ENCODE measurements at places on chromosomes 12 and 14. TPM values are rescaled to one million over a fixed set of nuclear protein-coding genes. Genes with fewer than 3 reads are reported as not detected.

Gene ABCC9
- 15.2 TPM for total RNA-seq

Gene OTX2
- not detected for total RNA-seq

DNA sequence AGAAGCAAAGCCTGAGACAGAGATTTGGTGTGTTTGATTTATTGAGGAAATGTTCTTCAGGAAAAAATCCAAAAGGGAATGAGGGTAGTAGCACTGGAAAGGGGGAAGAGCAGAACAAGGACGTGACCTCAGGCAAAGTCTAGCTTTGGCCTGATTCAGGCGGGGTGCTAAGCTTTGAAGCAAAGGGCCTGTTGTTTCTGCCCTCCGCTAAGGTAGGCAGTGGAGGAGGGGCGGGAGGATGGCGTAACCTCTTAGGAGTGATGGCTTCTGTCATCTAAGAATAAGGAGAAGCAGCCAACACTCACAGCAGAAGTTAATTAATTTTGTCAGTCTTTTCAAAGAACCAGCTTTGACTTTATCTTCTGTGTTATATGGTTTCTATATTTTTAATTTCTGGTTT, 20.4 kb downstream of the ABHD12B start:
- no peak for DNase-seq

DNA sequence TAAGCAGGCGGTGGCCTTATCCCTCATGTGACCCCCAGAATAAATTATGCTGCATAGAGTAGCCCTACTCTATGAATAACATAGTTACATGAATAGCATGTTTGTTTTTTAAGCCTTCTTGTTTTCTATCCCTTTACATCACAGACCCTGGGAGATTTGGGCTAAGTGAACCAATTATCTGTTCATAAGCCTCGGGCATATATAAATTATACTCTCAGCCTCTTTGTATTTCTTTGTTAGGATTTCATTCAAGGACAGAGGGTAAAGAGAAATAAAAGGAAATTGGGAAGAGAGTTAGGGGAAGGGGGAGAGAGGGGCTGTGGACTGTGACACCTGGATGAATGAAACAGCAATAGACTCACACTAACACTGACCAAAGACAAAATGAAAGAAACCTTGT, 35.3 kb upstream of the RTRAF start:
- no peak for DNase-seq

DNA sequence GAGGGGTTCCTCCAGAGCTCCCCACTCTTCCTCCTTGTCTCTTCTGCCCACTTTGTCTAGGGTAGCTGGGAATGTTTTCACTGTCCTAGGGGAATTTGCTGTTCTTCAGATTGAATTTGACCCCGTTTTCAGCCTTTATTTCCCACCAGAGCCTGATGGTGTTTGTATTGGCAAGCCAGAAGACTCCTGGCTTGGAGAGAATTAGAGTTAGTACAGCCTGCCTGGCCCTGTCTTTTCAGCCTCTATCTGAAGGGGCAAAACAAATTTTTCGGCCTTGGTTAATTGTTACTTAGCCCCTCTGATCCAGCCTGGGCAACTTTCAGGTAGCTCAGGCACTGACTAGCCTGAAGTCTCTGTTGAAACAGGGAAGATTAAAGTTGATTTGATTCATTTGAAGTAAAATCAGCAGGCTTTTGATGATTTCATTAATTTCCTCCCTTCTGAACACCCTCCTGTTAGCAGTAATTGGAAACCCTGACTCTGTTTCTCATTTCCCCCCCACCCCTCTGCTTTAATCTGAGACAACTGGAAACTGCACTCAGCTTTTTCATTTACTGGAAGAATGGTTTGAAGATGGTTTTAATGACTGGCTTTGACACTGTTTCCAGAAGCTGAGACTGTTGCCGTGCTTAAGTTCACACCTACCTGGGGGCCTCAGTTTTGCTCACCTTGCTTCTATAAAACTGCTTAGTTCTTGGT, 63.3 kb downstream of the SUSD6 start:
- no peak for DNase-seq

All from upper lobe of left lung (tissue), 6 donors.